ENCODE measurements at places on chromosomes 11 and 22. TPM values are rescaled to one million over a fixed set of nuclear protein-coding genes. Genes with fewer than 3 reads are reported as not detected.

The CNGA4 gene
- 0.11 TPM for polyA plus RNA-seq

DNA sequence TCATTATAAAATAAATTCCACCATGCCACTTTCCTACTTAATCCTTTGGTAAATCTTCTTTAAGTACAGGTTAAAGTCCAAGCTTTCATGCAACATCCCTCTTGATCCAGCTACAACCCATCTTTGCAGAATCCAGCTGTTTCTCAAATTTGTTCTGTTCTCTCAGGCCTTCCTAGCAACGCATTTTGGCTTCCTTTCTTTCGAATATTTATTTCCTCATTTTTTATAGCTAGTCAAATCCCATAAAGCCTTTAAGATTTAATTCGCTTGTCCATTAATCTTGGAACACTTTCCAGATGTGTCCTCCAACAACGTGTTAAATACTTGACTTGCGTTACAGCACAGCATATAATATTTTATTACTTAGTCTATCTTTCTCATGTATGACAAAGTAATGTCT lies 600.1 kb upstream of the CHORDC1 start:
- no peak overlapping the region for H3K27ac ChIP-seq
- no peaks in the 10 kb centered on the region for H3K4me1 ChIP-seq
- no peaks in the 10 kb centered on the region for H3K36me3 ChIP-seq
- H3K4me3 ChIP-seq, result no peak overlapping the region
- no peak for DNase-seq

DNA sequence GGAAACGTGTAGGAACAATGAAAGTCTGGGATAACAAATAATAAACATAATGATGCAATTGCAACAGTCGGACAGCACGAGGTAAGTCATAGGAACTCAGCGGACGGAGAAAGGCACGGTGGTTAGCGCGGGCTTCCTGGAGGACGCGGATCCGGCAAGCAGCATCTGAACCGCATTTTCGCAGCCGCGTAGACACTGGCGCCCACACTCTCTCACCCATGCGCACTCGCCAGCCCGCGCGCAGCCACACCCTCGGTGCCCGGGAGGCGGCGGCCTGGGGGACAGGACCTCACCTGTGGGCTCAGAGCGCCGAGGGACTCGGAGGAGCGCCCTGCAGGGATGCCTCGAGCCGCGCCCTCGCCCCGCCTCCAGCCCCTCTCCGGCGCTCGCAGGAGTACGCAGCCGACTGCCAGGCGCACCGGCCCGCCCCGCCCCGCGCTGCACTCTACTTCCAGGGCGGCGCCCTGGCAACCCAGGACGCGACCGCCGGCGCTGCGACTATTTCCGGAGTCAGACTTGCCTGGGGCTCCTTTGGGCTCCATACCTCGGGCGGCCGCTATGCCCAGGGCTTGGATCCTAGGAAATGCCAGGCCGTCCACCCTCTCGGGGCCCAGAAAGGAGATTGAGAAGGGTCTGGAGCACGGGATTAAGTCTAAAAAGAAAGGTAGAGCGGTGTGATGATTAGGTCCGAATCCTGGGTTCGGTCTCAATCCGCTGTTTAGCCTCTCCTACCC lies at the start of gene TTLL1:
Gene TTLL1, minus strand, starts transcription at position 408 of the 734 bp plus-strand sequence. CDS start 13,805 bp downstream, outside the sequence.
- H3K27me3 ChIP-seq, result no peaks in the 10 kb centered on the region
- peak within 1 kb of the TSS; percentile 33 for H3K27ac ChIP-seq
- peaks cover 4% of the 10 kb centered on the region for H3K4me1 ChIP-seq
- peak; percentile 84 for DNase-seq

DNA sequence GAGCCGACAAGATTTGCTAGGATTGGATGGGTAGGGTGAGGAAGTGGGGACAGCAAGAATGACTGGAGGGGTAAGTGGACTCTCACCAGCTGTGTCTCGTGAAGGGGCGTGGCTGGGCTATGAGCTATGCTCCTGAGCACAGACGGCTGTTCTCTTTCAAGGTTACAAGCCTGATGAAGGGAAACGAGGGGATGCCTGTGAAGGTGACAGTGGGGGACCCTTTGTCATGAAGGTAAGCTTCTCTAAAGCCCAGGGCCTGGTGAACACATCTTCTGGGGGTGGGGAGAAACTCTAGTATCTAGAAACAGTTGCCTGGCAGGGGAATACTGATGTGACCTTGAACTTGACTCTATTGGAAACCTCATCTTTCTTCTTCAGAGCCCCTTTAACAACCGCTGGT lies 19.9 kb downstream of the F2 start:
- peaks cover 4% of the 10 kb centered on the region for H3K4me1 ChIP-seq
- peaks cover 19% of the 10 kb centered on the region for H3K36me3 ChIP-seq
- H3K27ac ChIP-seq, result no peak overlapping the region
- DNase-seq, result no peak
- H3K27me3 ChIP-seq, result no peaks in the 10 kb centered on the region

GRCh38 chr22:35542939-35543516 lies 2.4 kb downstream of the RASD2 start:
- no peaks in the 10 kb centered on the region for H3K36me3 ChIP-seq
- peaks cover 24% of the 10 kb centered on the region for H3K27me3 ChIP-seq
- DNase-seq, result no peak
- H3K27ac ChIP-seq, result no peak overlapping the region
- H3K4me3 ChIP-seq, result no peak overlapping the region

GRCh38 chr11:75667255-75667830 lies 1.5 kb downstream of the MAP6 start:
- peaks cover 65% of the 10 kb centered on the region for H3K27me3 ChIP-seq
- DNase-seq, result no peak
- no peak overlapping the region for H3K4me3 ChIP-seq
- H3K27ac ChIP-seq, result no peak overlapping the region

DNA sequence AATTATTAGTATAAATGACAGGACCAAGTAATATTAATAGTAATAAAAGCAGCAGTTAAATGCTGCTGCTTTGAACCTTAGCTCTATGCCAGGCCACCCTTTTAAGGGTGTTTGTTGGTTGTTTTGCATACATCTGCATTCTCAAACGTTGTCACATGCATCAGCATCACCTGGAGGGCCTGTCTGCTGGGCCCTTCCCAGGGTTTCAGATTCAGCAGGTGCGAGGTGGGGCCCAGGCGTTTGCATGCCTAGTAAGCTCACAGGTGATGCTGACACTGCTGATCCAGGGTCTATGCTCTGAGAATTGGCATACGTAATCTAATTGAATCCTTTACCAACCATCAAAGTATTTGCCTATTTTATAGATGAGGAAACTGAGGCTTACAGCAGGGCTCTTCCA lies 246.5 kb downstream of the CADM1 start:
- no peaks in the 10 kb centered on the region for H3K36me3 ChIP-seq
- H3K4me3 ChIP-seq, result no peak overlapping the region
- H3K4me1 ChIP-seq, result no peaks in the 10 kb centered on the region
- DNase-seq, result no peak

The NUDT8 gene
- polyA plus RNA-seq, result 16.3 TPM

The TOM1 gene
- polyA plus RNA-seq, result 74.6 TPM

GRCh38 chr22:38681582-38682335 lies at the start of gene TOMM22:
Gene TOMM22, plus strand, starts transcription at chr22:38681957. Its CDS starts 22 bp downstream, at chr22:38681979.
- H3K27me3 ChIP-seq, result no peaks in the 10 kb centered on the region
- peaks cover 17% of the 10 kb centered on the region for H3K36me3 ChIP-seq
- peak; percentile 88 for DNase-seq
- H3K27ac ChIP-seq, result peak within 1 kb of the TSS; percentile 64
- H3K4me1 ChIP-seq, result peaks cover 11% of the 10 kb centered on the region

GRCh38 chr11:62151737-62152102 lies 27.9 kb downstream of the INCENP start:
- no peak overlapping the region for H3K4me3 ChIP-seq
- peaks cover 22% of the 10 kb centered on the region for H3K4me1 ChIP-seq
- no peaks in the 10 kb centered on the region for H3K27me3 ChIP-seq
- no peak for DNase-seq

DNA sequence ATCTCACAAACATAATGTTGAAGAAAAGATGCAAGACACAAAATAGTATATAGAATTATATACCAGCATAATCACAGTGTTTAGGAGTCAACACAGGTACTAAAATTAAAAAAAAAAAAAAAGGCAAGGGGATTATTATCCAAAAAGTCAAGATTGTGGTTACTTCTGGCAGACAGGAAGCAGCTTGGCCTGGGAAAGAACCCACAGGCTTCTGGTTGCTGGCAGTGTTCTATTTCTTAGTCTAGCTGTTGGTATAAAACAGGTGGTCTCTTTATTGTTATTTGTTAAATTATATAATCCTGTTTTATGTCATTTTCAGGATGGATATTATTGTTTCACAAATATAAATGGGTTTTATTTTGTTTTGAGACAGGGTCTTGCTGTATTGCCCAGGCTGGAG lies 54.0 kb downstream of the C11orf58 start:
- H3K27me3 ChIP-seq, result no peaks in the 10 kb centered on the region
- H3K36me3 ChIP-seq, result no peaks in the 10 kb centered on the region
- no peak overlapping the region for H3K4me3 ChIP-seq
- H3K27ac ChIP-seq, result peak overlapping the region; percentile 89

GRCh38 chr11:13216711-13217075 lies 60.9 kb upstream of the BMAL1 start:
- no peak overlapping the region for H3K4me3 ChIP-seq
- no peaks in the 10 kb centered on the region for H3K36me3 ChIP-seq
- peak overlapping the region; percentile 99 for H3K27ac ChIP-seq
- peaks cover 20% of the 10 kb centered on the region for H3K4me1 ChIP-seq
- no peak for DNase-seq

All from endothelial cell of umbilical vein (primary cell).